ENCODE measurements at places on chromosomes 3 and 15. TPM values are rescaled to one million over a fixed set of nuclear protein-coding genes. Genes with fewer than 3 reads are reported as not detected.

The LRRC31 gene
- not detected for total RNA-seq

The TRIM59 gene
- 33.2 TPM for total RNA-seq

The RTP1 gene
- not detected for total RNA-seq

The ADAMTS7 gene
- total RNA-seq: 0.47 TPM

The TRH gene
- total RNA-seq: not detected

The TAGLN3 gene
- total RNA-seq: 1.1 TPM

The TRMT10C gene
- 60.5 TPM for total RNA-seq

GRCh38 chr3:48502728-48503168 is 1.2 kb downstream of the SHISA5 start:
- peaks cover 14% of the 10 kb centered on the region for H3K36me3 ChIP-seq
- H3K27ac ChIP-seq: peak overlapping the region; percentile 34

DNA sequence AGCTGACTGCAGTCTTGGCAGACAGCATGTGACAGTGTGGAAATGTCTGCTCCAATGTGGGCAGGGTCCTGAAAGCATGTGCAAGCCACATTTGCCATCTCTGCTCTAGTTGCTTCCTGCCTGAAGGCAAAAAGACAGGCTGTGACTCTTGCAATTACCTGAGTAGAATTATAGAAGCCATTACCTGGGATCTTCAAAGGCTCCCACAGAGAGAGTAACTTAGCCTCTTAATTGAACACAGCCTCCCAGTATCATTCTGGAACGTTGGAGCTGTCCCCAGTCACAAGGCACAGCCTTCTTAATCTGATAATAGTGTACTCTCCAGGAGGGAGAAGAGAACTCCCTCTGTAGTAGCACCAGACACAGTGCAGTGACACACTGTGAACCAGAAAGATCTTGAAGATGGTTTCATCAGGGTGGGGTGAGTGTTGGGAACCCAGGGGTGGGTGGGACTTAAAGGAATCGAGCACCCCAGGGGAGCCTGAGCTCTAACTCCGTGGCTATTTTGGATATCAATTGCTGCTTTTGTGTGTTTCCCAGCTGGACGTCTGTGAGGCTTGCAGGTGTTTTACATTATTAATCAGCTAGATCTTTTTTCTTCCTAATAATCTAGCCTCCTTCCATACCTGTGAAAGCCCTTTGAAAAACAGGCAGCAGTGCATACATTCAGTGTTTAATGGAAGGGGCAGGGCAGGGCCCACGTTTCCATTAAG is 40.6 kb upstream of the GLCE start:
- no peaks in the 10 kb centered on the region for H3K4me1 ChIP-seq
- H3K27me3 ChIP-seq: peaks cover 2% of the 10 kb centered on the region
- no peak overlapping the region for H3K4me3 ChIP-seq

GRCh38 chr15:66566963-66567531 is 1.2 kb upstream of the LCTL start:
- H3K27ac ChIP-seq: no peak overlapping the region
- peak; percentile 24 for DNase-seq
- H3K4me1 ChIP-seq: peaks cover 12% of the 10 kb centered on the region
- no peaks in the 10 kb centered on the region for H3K36me3 ChIP-seq

GRCh38 chr15:25678500-25678855 is 184.6 kb downstream of the ATP10A start:
- no peak overlapping the region for H3K27ac ChIP-seq
- H3K27me3 ChIP-seq: no peaks in the 10 kb centered on the region
- peaks cover 32% of the 10 kb centered on the region for H3K36me3 ChIP-seq
- no peak for DNase-seq
- no peak overlapping the region for H3K4me3 ChIP-seq

DNA sequence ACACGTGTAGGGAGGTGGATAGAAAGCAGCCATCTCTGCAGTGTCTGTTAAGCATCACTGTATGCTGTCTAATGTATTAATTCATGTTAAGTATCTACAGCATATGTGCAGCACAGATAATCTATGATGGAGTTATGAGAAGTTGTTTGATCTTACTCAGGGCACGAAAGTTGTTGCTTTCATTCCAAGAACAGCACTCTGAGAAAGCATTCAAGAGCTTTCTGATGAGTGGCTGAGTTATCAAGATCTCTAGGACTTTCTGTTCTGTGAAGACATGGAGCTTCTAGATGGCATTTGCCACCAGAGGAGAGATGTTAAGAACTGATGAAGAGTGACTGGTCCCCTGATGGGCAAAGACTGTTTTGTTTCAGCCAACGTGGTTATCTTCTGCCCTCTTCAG is 22.6 kb upstream of the TPRG1 start:
- peaks cover 35% of the 10 kb centered on the region for H3K4me1 ChIP-seq
- DNase-seq: no peak
- H3K27me3 ChIP-seq: peaks cover 7% of the 10 kb centered on the region
- H3K4me3 ChIP-seq: no peak overlapping the region
- no peaks in the 10 kb centered on the region for H3K36me3 ChIP-seq
- no peak overlapping the region for H3K27ac ChIP-seq

DNA sequence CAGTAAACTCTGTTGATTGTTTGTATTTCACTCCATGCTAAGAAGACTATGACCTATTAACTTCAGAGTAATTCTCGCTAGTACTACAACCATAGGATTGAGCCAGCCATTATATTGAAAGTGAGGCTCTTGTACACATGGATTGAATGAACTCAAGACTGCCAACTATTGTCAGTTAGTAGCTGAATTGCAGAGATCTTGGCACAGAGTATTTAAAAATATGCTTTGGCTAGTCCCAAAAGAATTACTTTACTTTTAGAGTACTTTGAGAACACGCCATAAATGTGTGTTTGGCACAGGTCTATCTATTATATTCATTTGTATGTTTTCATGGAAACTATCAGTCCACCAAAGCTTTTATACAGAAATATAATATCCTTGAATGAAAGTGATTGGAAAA is 226.7 kb upstream of the DCBLD2 start:
- H3K4me1 ChIP-seq: no peaks in the 10 kb centered on the region
- H3K36me3 ChIP-seq: no peaks in the 10 kb centered on the region
- H3K27ac ChIP-seq: no peak overlapping the region
- H3K27me3 ChIP-seq: no peaks in the 10 kb centered on the region
